HT-29 (cell line): ENCODE measurements at places on chromosomes 7 and 10.
A peak's percentile ranks its signal among the peaks of the same experiment; 100 is the strongest.

DNA sequence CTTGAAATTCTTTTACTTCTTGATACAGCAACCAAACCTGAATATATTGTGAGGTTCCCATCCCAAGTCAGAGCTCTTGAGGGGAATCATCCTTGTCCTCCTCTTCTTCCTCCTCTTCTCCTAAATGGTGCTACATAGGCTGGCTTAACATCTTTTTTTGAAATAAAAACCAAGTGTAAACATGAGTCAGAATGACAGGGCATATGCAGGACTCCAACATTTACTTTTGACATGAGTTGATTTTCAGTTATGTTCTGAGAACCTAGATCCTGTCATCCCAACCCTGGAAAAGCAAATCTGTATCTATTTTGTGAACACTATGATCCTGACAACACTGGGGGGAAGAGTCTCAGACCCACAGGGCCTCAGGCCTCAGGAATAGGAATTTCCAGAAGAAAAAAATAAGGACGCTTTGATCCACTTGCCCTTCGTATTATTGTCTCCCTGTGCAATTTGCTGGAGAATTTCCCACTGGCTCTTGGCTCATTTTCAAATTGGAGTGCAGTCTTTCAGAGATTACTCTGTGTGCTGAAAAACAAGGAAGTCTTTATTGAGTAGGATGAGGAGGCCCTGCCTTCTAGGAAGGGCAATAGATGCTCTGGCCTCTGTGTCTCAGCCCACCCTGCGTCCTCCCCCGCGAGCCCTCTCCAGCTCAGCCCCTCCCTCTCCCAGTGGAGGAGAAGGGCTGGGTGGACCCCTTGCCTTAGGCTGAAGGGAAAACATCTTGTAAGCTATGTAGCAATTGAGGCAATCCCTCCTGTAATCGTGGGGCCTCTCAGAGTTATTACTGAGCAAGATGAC is 121.6 kb downstream of the CREB5 start:
- no peak for DNase-seq

DNA sequence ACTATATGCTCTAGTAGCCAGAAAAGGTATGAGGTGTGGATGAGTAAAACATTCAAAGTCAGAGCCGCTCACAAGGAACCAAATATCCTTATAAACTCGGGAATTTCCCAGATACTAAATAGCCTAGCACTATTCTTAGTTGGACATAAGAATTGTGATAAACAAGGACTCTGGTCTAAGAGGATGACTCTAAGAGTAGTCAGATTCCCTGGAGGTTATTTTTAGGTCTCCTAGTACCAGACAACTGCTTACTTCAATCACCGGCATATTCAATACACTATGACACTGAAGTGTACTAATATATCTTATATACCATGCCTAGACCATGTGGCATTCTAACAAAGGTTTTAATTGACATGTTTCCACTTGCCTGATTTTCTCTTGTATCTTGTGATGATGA is 56.5 kb downstream of the LMBR1 start:
- DNase-seq: no peak

DNA sequence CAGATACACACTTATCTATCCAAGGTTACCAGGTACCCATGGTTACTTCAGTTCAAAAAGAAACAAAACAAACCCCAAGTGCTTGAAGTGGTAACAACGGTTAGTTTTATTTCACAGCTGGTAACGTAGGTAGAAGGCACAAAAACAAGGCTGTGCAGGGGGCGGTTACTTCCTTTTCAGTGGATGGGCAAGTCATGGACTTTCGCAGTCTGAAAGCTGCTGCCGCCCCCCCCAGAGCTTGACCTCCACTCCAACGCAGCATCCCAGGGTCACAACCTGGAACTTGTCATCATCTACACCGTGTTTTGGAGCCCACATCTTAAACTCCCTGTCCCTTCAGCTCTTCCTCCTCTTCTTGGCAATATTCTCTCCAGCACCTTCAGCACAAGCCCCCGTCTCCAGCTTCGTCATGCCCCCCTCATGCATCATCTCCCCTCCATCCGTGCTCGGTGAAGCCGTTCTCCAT is 181.2 kb upstream of the ITGB1 start:
- peak; percentile 30 for DNase-seq

DNA sequence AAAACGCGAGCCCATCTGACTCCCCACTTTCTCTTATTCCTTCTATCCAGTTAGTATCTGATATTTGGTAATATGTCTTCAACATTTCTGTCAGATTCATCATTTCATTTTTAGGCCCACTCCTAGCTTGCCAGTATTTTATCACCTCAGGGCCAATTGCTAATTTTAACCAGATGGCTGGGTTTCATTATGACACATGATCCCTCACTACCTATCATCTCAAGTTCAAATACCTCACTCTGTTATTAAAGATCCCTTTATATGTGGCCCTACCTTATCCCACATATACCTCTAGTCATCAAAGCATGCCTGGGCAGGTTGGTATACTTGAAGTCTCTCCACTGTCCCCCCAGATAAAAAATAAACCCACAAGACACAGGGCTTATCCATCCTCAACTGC is 104.9 kb downstream of the RNLS start:
- DNase-seq: no peak

DNA sequence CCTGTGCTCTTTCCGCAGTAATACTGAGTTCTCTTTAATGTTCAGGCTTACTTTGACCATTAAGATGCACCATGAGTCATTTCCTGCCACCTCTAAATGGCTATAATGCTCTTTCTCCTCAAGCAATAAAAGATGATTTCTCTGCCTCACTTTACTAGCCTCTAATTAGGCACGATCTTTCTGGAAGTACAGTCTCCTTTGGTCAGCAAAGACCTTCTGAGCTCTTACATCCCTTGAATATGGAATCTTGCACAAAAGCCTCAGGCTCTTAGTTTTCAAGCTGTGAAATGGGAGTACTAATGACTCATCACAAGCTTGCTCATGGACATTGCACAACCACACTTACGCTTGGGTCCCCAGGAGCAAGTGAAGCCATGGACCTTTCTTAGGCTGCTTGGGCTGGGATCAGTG is 85.9 kb downstream of the FRMD4A start:
- DNase-seq: peak; percentile 2

DNA sequence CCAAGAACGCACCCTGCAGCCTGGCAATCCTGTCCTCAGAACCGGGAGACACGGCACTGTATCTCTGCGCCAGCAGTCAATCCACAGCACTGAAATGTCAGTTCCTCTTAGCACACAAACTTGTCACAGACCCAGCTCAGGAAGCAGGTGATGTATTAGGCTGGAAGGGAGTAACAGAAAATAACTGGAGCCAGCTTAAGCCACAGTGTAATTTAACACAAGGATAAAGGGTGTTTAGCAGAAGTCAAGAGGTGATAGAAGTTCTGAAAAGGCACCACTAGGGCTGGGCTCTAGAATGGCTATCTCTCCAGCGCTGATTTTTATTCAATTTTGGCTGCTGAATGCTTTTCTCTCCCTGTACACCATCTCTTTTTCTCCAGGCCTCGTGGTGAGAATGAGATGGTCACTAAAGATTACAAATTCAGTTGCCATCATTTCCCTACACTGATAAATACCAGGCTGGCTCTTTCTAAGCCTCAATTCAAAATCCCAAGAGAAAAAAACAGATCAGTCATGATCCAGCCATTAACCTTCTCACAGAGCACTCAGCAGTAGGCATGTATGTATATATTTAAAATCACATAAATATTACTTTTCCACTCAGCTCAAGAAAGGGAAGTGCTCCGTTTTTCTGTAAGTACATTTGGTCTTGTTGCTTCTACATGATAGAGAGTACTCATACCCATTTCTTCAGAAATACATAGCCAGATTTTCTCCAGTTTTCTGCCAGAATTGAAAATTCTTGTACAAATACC is 102.7 kb upstream of the PRSS1 start:
- no peak for DNase-seq

GRCh38 chr7:92765725-92766124 is 70.6 kb downstream of the CDK6 start:
- peak; percentile 52 for DNase-seq

GRCh38 chr10:124699471-124700292 is 44.5 kb downstream of the FAM53B start:
- no peak for DNase-seq

DNA sequence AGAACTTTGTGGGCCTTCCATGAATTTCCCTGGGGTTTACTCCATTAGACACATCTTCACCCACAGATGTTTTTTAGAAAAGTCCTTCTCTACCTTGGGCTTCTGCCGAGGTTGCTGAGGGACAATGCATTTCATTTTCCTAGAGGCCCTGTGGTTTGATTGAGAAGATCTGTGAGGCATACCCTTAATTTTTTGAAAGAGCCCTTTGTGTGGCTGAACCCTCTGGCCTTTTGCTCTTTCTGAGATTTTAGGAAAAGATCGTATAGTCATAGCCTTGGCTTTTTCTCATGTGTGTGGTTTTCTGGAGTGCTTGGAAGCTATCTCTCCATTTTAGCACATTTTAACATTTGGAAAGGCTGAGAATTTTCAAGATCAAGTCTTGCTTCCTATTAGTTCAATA is 119.8 kb upstream of the LYZL1 start:
- no peak for DNase-seq

DNA sequence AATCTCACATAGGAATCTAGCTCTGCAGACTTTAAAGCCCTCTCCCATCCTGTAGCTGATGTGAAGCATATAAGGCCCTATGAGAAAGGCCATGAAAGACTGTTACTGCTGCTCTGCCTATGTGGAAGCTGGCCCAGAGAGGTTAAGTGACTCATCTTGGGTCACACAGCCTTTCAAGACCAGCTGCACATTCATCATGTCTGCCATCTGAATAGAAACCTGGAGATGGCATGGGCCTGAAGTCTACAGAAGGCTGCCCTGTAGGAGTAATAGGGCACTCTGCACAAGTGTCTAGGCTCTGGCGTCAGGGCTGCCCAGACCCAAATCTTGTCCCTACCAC is 59.4 kb upstream of the COL13A1 start:
- no peak for DNase-seq

DNA sequence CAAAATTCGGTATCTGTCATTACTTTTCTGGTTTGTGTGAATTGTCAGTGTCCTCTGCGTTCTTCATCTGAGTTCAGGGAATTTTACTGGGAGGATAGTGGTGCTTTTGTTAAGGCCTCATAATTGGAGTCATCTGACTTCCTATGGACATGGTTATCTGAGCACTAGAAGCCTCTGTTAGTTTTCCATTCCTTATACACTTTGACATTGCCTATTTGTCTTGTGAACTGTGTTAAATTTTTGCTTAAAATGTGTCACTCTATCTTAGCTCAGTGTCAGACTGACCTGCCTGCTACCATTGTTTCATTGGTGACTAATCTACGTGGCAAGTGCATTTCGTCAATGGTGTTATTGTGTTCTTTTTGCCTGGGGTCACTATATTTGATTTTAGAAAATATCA is 253.3 kb downstream of the SEMA3A start:
- no peak for DNase-seq

DNA sequence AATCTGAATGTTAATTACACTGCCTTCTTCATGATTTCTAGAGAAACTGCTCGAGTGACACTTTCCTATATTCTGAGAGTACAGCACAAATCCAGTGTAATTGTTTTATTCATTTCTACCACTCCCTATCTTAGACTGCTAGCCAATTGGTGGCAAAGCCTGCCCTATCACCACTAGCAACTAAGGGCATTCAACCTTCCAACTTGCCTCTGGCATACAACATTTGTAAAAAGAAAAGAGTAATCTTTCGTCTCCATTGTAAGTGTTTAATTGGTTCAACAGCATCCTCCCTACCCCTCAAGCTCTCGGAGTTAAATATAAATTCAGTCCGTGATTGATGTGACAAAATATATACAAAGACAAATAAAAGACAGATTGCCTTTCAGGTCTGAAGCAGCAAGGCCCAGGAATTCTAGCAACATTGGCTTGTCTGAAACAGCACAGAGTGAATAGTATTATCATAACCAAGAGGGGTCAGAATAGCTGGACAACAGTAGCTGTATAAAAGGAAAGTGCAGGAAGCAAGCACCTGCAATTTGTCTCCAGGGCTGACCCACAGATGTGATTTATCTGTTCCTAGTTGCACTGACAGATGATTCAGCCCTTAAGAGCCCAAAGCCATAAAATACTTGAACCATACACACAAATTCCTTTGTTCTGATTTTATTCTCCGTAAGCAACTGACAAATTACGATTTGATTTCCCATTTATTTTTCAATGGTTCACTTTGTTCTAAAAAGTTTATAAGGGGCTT is 47.6 kb upstream of the ANKRD1 start:
- peak; percentile 37 for DNase-seq

DNA sequence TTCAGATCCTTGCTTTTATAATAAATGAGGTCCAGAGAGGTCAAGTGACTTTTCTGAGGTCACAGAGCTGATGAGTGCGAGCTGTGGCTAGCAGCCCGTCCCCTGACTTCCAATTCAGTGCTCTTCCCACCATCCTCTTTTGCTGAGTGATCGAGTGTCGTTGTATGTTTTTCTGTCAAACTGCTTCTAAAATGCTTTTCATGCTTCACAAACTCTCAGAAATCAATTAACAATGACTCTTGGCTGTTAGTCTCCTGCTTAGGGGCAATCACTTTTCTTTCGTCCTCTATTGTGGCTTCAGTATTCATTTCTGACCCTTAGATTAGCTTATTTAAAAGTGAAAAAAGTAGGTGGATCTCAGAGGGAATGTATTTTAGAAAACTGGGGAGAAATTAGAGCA is 423.7 kb downstream of the DPP6 start:
- no peak for DNase-seq

GRCh38 chr10:132963430-132963960 is 21.1 kb upstream of the CFAP46 start:
- DNase-seq: no peak

- no peak for DNase-seq
Measured at GRCh38 chr10:110244550-110244949, 37.1 kb downstream of the MXI1 start.

- DNase-seq: no peak
Measured at GRCh38 chr10:13823709-13824405, 237.1 kb downstream of the PRPF18 start.

DNA sequence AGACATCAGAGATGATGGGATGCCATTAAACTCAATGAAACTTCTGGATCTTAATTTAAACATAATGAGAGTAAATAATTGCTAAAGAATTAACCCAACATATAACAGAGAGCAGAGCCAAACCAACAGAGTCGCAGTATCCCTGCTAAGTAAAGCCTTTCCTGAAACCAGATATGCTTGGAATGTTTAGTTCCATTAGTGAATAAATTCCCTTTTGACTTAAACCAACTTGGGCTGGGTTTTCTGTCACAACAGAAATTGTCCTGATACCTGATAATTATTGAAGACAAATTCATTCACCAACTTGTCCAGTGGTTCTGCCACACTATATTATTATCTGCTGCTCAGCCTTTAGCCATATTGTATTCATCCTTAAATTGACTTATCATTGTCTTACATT is 286.7 kb downstream of the FZD1 start:
- no peak for DNase-seq

- DNase-seq: no peak
Measured at GRCh38 chr10:49663596-49663995, 15.9 kb upstream of the C10orf53 start.

- peak; percentile 37 for DNase-seq
Measured at GRCh38 chr10:71368643-71369042, 28.1 kb upstream of the CDH23 start.

- DNase-seq: no peak
Measured at GRCh38 chr7:39154815-39155214, 177.1 kb downstream of the POU6F2 start.

- DNase-seq: no peak
Measured at GRCh38 chr7:158186864-158187693, 400.5 kb downstream of the PTPRN2 start.

GRCh38 chr7:1662101-1662500 is 8.0 kb upstream of the ELFN1 start:
- DNase-seq: no peak

GRCh38 chr7:139883814-139884213 is 54.8 kb downstream of the TBXAS1 start:
- no peak for DNase-seq
